ENCODE measurements at places on chromosomes 4 and X. TPM values are rescaled to one million over a fixed set of nuclear protein-coding genes. Genes with fewer than 3 reads are reported as not detected.

FGF5 gene
- polyA plus RNA-seq = 1.3 TPM

DNA sequence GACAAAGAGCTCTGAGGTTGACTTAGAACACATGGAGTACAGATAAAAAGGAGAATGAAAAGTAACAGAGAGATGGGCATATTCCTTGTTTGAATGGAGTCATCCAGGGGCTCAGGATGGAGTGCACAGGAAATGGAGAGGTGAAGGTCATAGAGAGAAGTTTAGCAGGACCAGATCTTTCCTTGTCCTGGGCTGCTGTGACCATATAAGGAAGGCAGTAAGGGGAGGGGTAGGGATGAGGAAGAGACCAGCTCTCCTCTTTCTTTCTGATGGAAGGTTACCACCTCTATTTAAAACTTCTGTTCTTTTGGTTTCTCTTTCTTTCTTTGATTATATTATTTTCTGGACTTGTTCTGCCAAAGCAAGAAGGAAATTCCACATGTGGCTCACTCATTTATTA, 27.0 kb downstream of the AR start:
- no peak for DNase-seq

- no peak for DNase-seq
Observed at GRCh38 chrX:38335382-38335781, 8.1 kb upstream of the RPGR start.

DNA sequence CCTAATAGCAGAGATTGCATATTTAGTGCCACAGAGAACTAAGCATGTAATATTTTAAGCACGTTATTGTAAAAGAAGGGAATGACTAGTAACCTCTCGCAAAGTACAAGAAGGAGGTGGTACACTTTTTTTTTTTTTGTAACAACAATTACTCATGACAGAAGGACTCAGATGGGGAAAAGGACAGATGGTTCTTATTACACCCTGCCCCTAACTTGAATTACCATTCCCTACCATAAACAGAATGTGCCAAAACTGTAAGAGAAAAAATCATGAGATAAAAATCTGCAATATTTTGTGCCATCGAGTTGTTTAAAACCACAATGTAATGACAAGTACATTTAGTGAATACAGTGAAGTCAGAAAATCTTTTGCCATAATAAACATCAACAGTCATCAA, 33.0 kb upstream of the RAPGEF2 start:
- no peak for DNase-seq

DNA sequence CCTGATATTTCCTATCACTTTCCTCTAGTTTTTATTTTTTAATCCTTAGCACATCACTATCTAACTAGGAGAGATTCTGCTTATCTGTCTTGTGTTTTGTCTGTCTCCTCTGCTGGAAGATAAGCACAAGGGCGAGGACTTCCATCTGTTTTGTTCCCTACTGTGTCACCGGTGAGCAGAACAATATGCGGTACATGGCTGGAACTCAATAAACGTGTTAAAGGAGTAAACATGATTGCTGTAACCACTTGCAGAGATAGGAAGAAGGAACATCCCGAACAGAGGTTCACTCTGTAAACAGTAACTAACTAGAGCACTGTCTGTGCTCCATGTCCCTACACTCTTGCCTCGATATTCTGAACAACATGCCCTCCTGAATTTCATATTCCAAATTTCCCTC, 5.2 kb downstream of the HS3ST1 start:
- DNase-seq = no peak

- no peak for DNase-seq
Observed at GRCh38 chrX:53768451-53768850, 81.9 kb upstream of the HUWE1 start.

GRCh38 chrX:64229154-64229553, 1.3 kb downstream of the ASB12 start:
- no peak for DNase-seq

Measured in muscle of arm (tissue), 14 donors.